Bladder microvascular endothelial cell (primary cell): ENCODE measurements at places on chromosomes 3 and 15. TPM values are rescaled to one million over a fixed set of nuclear protein-coding genes. Genes with fewer than 3 reads are reported as not detected.

SLC24A5 gene
- not detected in 2 replicates for total RNA-seq

ULK3 gene
- total RNA-seq, result 13.3 and 33.2 TPM in 2 replicates

BSN gene
- under 0.01 and 0.06 TPM in 2 replicates for total RNA-seq

ADAMTS7 gene
- 11.2 and 21.2 TPM in 2 replicates for total RNA-seq

DISP2 gene
- total RNA-seq, result under 0.01 and 0.38 TPM in 2 replicates

SIDT1 gene
- not detected in 2 replicates for total RNA-seq
